ENCODE measurements at places on chromosomes 4 and X.

- DNase-seq, result no peak
Measured at GRCh38 chr4:53763813-53764597, 172.7 kb upstream of the LNX1 start.

GRCh38 chr4:155523358-155523757, 143.3 kb upstream of the GUCY1A1 start:
- DNase-seq, result no peak

GRCh38 chrX:24647257-24648058, at the start of gene PCYT1B:
TSS of gene PCYT1B (minus strand) at chrX:24647347. CDS start at chrX:24647105, 242 bp downstream.
- no peak for DNase-seq

DNA sequence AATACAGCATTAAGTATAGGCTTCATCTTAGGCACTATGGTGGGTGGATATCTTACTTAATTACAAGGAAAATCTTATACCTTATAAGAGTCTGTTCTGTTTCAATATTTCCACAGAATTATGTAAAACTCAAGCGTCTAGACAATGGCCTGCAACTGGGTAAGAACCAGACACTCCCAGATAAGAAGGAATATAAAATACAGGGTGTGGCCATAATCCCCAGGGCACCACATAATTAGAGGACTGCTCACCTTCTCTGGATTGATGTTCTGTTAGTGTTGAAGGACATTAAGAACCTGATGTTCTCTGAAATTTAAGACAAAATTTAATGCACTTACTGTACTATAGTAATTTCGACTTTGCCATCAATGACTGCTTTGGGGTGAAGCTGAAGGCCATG, 198.2 kb upstream of the ARSJ start:
- no peak for DNase-seq

DNA sequence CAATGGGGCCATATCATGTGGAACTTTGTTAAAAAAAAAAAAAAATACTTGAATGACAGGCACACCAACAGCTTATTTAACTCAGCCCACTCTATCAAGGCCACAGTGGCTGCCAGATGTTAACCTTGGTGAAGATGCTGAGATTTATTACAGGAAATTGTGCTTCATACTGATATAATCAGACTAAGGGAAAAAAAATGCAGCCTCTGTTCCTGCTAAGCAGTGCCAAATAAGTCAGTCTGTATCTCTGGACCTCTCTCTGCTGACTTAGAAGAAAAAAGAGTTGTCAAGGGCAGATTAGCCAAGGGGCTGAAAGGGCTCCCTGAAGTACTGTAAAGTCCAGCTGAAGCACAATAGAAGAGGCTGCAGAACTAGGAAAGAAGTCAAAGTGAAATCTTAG, 677.7 kb upstream of the HTR2C start:
- no peak for DNase-seq

- DNase-seq, result no peak
Measured at GRCh38 chr4:153234885-153235284, 30.6 kb downstream of the TRIM2 start.

DNA sequence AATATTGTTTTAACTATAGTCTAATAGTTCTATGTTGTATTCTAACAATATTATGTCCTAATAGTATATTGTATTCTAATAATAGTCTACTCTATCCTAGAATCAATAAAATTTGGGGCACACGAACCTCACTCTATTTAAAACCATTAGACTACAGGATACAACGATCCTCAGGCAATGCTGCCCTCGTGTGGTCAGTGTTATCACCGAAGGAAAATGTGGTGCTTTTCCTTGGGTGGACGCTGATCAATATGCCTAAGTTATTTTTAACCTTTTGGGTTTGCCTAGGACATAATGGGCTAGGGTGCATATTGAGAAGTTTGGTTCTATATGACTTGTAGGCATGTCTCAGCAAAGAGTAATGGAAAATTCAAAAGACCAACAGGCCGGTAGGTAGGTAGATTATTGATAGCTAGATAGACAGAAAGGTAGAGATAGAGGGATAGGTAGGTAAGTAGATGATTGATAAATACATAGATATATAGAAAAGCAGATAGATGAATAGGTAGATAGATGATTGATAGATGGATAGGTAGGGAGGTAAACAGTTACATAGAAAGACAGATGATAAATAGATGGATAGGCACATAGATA, 75.1 kb downstream of the PRKX start:
- DNase-seq, result peak; percentile 42

DNA sequence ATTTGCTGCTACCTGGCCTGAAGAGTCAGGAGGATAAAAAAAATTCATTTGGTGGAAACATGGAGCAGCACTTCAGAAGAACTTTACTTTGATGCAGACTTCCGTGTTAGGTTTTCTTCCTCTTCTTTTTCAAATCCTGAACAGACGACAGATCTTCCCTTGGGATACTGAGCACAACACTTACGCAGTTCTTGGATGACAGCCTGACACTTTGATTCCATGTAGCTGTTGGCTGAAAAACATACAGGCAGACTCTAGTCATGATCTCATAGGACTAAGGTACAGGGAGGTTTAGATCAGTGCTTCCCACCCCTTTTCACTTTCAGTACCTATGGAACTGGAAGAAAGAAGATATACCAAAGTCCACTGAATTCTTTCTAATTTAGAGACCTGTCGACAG, 9.2 kb downstream of the CMC4 start:
- DNase-seq, result no peak
